ENCODE measurements at places on chromosomes 3 and 15. TPM values are rescaled to one million over a fixed set of nuclear protein-coding genes. Genes with fewer than 3 reads are reported as not detected.
A peak's percentile ranks its signal among the peaks of the same experiment; 100 is the strongest.

DNA sequence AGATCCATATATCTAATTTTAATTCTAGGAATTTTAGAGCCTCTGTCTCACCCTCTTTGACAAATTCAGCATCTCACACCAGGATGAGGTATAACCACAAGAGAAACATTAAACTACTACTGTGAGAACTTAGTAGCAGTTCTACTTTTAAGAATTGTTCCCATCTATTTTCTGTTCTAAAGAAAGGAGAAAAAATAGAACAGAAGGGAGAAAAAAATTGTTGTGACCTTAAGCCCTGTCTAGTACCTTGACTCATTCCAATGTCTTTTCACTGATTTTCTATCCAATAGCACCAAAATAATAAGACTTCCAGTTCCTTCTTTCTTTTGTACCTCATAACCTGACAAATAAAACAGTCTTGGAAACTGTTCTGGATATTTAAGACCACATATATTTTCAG, 37.0 kb downstream of the FRMD5 start:
- no peak for DNase-seq

GRCh38 chr3:72274493-72275330, 489.8 kb upstream of the PROK2 start:
- peak; percentile 50 for DNase-seq

The GREM1 gene
- not detected for total RNA-seq

- peak; percentile 95 for DNase-seq
Measured at GRCh38 chr15:67174864-67175573, 79.4 kb downstream of the AAGAB start.

DNA sequence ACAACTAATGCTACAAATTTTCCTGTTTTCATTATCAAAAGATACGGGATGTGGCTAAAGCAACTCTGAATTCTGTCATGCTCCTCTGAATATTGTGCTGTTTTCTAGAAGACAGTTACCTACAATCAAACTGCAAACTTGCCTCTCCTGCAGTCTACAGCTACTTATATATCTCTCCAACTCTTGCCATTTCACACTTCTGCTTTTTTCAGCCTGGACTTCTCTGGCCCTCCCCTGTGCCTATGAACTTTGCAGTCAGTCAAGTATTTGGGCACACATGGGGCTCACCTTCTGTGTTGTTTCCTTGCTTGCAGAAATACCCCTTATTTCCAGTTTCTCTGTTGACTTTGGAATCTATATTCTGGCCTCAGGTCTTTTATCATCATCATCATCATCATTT, 575.6 kb downstream of the GRM7 start:
- no peak for DNase-seq

The FSD2 gene
- not detected for total RNA-seq
